Effector memory CD8-positive, alpha-beta T cell (primary cell): ENCODE measurements at places on chromosomes 12 and 14.

- no peak for DNase-seq
Measured at GRCh38 chr12:92537290-92537960, 165.4 kb upstream of the PLEKHG7 start.

DNA sequence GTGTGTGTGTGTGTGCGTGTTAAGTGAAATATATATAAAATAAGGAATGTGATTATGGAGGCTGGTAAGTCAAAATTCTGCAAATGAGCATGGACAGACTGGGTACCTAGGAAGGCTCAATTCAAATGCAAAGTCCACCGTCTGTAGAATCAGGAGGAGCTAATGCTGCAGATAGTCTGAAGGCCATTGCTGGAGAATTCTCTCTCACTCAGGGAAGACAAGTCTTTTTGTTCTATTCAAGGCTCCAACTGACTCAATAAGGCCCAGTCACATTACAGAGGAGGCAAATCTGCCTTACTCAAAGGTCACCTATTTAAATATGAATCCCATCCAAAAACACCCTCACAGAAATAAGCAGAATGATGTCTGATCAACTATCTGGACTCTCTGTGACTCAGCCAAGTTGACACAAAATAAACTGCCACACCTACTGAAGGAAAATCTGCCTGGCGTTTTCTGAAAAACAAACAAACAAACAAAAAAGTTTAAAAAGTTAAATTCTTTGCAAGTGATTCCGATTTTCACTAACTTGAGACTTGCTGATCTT lies 684 bp upstream of the KLRF2 start:
- no peak for DNase-seq

GRCh38 chr12:116703214-116703795 lies 34.6 kb downstream of the SPRING1 start:
- DNase-seq, result peak; percentile 62

GRCh38 chr14:39342768-39343167 lies 89.5 kb downstream of the FBXO33 start:
- DNase-seq, result no peak

DNA sequence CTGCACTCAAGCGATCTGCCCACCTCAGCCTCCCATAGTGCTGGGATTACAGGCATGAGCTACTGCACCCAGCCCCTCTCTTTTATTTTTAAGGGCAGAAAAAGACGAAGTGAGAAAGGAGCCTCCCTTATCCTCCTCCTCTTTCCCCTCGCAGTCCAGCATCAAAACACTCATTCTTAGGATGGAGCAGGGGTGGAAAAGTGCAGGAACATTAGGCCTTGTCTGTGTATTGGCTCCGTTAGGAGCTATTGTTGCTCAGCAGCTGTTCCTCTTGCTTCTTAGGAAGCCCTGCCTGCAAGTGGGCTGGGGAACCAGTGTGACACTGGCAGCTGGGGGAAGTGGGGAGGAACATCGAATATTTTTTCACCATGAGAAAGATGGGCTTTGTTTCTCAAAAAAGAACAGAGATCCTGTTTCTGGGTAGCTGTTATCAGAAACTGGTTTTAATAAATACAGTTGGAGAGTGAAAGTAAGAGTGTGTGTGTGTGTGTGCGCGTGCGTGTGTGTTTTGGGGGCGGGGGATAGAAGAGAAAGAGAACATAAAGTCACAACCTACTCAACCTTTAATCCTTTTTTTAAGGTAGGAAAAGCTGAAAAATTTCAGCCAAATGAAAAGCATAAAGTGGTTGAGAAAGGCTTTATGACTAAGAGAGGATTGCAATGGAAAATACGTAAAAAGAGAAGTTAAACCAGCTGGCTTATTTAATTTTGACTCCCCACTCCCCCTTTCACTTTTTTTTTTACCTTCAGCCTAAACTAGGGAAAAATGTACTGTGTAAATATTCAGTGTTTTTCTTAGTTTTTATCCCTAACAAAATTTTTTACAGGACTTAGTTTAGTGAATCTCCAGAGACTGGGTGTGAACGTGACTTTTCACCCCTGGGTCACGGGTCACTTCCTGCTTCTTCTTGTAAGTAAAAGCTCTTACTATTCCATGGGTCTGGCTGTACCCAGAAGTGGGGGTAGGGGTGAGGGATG lies 197.2 kb upstream of the PLEKHG7 start:
- DNase-seq, result peak; percentile 9

- DNase-seq, result no peak
Measured at GRCh38 chr12:131223171-131223761, 269.6 kb downstream of the ADGRD1 start.
